ENCODE measurements at places on chromosomes 2 and 18.

GRCh38 chr2:224608104-224608503 lies 22.9 kb upstream of the CUL3 start:
- DNase-seq, result no peak

DNA sequence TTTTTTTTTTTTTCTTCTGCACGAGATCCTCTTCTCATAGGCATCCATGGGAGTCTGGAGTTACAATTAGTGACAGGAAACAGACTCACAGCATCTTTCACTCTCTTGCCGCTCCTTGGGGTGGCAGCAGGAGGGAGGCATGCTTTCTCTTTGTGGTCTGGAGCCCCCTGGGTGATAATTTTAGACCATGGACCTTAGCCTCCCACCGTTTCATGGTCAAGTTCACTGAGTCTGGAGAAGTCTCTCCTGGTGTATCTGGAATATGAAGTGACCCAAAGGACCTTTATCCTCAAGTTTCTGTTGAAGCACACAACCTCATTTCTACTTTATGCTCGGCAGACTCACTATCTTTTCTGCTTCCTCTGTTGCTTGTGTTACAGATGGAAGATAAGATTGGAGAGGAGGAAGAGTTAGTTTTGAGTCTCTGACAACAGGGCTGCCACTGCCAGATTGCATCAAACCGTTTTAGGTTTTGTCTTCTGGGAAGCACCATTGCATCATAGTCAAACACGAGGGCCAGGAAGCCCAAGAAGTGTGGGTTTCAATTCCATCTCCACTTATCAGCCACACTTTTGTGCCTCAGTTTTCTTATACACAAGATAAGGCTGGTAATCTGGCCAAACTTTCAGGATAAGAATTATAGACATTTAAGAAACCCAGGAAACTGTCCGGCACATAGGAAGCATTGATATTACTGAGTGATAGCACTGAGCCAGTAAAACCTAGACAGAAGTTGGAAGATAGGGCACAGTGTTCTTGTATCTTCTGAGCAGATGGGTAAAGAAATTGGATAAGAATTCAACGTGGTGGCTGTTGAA lies 62.3 kb downstream of the ADCYAP1 start:
- no peak for DNase-seq

GRCh38 chr2:134603966-134604365 lies 114.8 kb downstream of the TMEM163 start:
- no peak for DNase-seq

DNA sequence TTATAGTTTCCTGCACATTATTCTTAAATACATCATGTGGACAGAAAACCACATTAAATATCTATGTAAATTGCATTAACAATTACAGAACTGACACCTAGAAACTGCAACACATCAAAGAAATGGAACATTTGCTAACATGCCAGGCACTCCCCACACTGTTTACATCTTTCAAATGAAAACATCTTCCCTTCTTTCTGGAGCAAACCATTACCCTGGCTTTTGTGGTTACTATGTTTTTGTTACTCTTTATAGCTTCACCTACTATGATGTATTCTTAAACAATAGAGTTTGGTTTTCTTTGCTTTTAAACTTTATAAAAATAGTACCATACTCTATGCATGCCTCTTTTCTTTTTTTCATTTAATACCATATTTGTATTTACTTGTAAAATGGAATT lies 1894.5 kb upstream of the CELF4 start:
- DNase-seq, result no peak

GRCh38 chr2:142533177-142533576 lies 344.3 kb upstream of the KYNU start:
- no peak for DNase-seq

GRCh38 chr2:69943843-69944525 lies 17.4 kb downstream of the ASPRV1 start:
- no peak for DNase-seq

DNA sequence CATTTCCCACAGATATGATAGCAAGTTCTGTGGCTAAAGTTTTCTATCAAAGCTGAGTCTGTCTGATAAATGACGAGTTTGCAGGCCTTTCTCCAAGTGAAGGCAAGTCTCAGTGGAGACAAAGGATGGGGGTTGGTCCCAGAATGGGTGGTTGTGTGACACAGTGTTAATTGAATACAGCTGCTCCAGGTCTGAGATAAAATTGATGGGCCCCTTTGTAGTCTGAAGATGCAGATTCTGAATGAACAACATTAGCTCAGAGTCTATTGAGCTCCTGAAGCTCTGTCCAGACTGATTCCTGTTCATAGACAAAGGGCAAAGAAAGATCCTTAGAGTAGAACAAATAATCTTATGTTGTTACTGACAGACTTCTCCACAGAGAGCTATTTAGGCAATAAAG lies 296.9 kb upstream of the CYRIA start:
- DNase-seq, result no peak

GRCh38 chr2:196887431-196887830 lies 39.1 kb downstream of the PGAP1 start:
- DNase-seq, result no peak

- DNase-seq, result peak; percentile 15
Measured at GRCh38 chr2:152099367-152100050, 665 bp upstream of the CACNB4 start.

- DNase-seq, result peak; percentile 17
Measured at GRCh38 chr2:32358111-32358482, 1.3 kb downstream of the BIRC6 start.

DNA sequence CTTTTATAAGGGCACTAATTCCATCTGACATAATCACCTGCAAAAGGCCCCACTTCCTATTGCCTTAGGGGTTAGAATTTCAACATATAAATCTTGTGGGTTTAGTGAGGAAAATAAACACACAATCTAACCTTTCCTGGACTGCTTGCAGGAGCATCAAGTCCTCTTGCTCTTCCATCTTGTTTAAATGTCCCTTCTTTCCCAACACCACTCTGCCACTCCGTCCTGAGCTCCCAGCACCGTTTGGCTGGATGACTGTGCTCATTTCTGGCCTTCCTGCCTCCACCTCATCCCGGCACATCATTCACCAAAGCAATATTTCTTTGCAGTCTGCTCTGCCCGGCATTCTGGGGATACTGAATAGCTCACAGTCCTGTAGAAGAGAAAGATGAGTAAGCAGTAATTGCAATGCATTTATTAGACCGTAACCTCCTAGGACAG lies 247.8 kb downstream of the BCL2 start:
- DNase-seq, result no peak

DNA sequence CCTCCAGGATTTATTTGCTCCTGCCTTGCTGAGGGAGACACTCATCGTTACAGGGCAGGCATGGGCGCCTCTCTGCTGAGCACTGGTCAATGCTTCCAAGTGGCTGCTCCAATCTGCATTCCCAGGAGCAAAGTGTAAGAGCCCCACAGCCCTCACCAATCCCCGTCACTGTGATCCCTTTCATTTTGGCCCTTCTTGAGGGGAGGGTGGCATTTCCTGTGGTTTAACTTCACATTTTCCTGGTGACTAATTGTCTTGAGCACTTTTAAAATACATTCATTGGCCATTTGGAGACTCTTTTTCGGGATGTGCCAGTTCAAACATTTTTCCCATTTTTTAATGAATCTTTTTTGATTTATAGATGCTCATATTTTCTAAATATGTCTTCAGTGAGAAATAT lies 33.0 kb downstream of the TPO start:
- no peak for DNase-seq

- DNase-seq, result no peak
Measured at GRCh38 chr18:51575171-51575570, 377.7 kb upstream of the MEX3C start.

DNA sequence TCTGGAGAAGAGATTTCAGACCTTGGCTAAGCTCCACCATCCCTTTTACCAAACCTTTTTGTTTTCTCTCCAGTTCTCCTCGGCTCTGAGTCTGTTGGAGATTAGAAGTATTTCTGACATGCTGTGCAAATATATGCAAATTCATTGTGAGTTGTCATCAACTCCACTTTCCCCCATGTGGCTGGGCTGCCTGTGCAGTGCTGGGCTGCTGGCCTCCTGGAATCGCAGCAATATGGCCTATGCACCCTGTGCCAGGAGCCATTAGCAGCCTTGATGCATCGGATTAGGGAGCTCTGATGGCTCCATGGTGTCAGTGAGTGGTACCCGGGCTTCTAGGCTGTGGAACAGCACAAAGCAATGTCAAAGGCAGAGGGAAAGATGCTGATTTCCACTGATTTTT lies 80.0 kb downstream of the GPR39 start:
- no peak for DNase-seq

GRCh38 chr2:54626884-54627283 lies 96.6 kb upstream of the EML6 start:
- no peak for DNase-seq

- DNase-seq, result no peak
Measured at GRCh38 chr18:63795606-63796005, 20.4 kb downstream of the SERPINB7 start.

GRCh38 chr2:239190361-239190760 lies 210.5 kb downstream of the HDAC4 start:
- DNase-seq, result no peak

GRCh38 chr18:45566025-45566740 lies 49.1 kb upstream of the SLC14A2 start:
- no peak for DNase-seq

DNA sequence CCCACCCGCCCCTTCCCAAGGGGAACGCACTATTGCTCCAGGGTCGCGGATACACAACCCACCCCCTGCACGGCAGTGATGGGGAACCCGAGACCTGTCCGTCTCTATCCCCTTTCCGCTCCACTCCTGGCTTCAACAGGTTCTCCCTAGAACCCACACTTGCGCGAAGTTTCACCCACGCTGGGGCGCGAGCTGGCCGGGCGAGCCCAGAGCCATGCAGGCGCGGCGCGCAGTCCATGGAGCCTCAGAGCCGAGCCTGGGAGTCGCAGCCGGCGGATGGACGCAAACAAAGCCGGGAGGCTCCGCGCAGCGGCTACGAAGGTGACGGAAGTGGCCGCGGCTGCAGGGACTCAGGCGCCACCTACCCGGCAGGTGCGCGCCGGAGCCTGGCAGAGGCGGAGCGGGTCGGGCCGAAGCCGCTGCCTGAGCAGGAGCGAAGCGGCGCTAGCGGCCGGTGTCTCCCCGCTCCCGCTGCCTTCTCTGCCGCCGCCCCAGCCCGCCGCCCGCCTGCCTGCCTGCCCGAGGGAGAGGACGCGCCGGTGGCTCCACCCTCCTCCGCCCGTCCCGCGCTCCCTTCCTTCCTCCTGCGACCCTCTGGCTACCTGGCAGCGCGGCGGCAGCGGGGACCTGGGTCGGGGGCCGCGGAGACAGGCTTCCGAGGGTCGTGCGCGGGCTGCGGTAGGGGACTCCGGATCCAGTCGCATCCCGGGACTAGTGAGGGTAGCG lies 14.0 kb downstream of the ALPG start:
- DNase-seq, result no peak

- DNase-seq, result no peak
Measured at GRCh38 chr2:86396291-86396785, 44.8 kb upstream of the KDM3A start.

GRCh38 chr2:126322342-126322741 lies 333.6 kb upstream of the GYPC start:
- no peak for DNase-seq

GRCh38 chr2:171066110-171066509 lies 94.6 kb downstream of the TLK1 start:
- DNase-seq, result no peak

GRCh38 chr2:52107124-52107523 lies 1075.2 kb upstream of the NRXN1 start:
- DNase-seq, result no peak

- no peak for DNase-seq
Measured at GRCh38 chr2:113080134-113080533, 12.4 kb downstream of the IL1F10 start.

- no peak for DNase-seq
Measured at GRCh38 chr2:75728614-75729419, 18.1 kb upstream of the GCFC2 start.

DNA sequence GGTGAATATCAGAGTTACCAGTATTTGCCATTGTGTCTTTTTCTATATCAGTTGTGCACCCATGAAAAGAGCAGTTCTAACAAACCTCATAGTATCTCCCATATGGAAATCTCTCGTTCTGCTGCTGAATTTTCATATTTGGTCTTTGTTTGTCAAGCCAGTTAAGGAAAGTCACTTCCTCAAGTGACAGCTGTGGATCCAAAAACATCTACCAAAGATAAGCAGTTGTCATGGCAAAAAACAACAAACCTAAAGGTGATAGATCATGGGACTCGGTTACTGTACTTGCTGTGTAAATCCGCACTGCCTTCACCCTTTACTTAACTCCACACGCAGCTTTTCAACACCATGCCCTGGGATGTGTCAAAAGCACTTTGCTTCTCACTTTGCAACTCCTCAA lies 17.3 kb downstream of the BMP10 start:
- no peak for DNase-seq

GRCh38 chr2:3914241-3914640 lies 210.9 kb downstream of the DCDC2C start:
- DNase-seq, result no peak

DNA sequence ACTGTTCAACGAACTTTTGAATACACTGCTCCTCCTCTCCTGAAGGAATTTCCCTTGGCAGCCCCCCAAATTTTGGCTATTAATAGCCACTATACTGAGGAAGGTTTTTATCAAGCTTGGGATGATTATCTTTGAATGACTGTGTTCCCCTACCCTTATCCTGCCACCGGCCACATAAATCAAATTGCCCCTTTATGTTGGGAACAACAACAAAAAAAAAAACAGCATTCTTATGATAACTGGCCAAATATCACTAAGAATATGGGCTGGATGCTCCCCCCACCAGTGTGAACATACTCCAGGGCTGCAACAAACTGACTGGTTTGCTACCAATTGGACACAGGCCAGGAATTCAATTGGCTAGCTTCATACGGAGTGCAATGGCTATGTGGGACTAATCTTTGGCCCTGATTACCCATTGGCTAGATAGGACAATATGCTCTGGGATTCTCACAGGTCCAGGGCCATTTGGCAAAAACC lies 20.6 kb downstream of the DUSP11 start:
- no peak for DNase-seq

- no peak for DNase-seq
Measured at GRCh38 chr18:21656402-21656801, 44.3 kb downstream of the SNRPD1 start.

GRCh38 chr18:79547413-79548076 lies 132.1 kb upstream of the CTDP1 start:
- no peak for DNase-seq

DNA sequence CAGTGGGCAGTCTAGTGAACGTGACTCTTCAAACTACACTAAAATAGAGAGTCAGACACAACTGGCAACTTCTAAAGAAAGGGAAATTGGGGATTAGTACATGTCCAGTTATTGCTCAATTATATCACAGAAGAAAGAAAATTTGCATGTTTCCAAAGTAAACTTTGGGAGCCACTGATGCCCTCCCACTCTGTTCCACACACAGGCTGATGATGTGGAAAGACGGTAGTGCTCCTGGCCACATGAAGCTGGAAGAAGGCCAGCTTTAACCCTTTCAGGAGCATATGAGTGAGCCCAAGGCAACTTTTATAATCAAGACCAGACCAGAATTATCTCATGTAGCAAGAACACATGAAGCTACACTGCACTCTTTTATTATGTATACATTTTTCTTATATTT lies 141.0 kb downstream of the NR4A2 start:
- no peak for DNase-seq

- DNase-seq, result no peak
Measured at GRCh38 chr18:37402735-37403099, 162.9 kb downstream of the CELF4 start.

GRCh38 chr2:208489687-208490086 lies 83.1 kb downstream of the PTH2R start:
- no peak for DNase-seq

- DNase-seq, result no peak
Measured at GRCh38 chr2:204268458-204268857, 276.8 kb upstream of the PARD3B start.
